Substantia nigra (tissue), 51 donors: ENCODE measurements at places on chromosomes 2 and 18.

GRCh38 chr2:216298719-216299495 lies 73.4 kb downstream of the MARCHF4 start:
- no peak for DNase-seq

- DNase-seq: no peak
These were observed 40.0 kb downstream of the COA5 start for GRCh38 chr2:98568161-98568956.

GRCh38 chr18:73270920-73271634 lies 403.3 kb upstream of the NETO1 start:
- no peak for DNase-seq

DNA sequence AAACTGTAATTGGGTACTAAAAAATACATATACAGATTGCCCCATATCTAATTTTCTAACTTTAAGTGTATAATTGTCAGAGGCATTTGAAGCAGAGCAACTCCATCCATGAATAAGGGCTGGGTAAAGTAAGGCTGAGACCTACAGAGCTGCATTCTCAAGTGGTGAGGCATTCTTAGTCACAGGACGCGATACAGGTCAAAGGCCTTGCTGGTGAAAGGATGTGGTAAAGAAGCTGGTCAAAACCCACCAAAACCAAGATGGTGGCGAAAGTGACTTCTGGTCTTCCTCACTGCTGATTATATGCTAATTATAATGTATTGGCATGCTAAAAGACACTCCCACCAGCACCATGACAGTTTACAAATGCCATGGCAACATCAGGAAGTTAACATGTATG lies 50.0 kb downstream of the SLC8A1 start:
- DNase-seq: no peak

DNA sequence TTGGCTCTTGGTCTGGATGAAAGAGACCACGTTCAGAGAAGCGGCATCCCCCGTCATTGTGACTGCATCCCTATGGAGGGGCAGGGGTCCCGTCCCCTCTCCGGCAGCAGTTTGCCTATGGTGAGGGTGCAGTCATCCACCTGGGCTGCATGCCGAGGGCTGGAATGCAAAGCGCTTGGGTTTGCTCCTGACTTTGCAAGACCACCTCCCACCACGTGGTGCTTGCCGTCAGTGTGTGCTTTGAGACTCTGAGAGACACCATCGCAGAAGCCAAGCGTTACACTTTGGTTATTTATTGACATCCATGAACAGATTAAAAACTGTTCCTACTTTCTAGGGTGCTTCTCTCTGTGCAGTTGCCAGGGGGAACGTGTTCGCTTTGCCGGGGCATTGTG lies 59.5 kb downstream of the SH3RF3 start:
- DNase-seq: no peak

DNA sequence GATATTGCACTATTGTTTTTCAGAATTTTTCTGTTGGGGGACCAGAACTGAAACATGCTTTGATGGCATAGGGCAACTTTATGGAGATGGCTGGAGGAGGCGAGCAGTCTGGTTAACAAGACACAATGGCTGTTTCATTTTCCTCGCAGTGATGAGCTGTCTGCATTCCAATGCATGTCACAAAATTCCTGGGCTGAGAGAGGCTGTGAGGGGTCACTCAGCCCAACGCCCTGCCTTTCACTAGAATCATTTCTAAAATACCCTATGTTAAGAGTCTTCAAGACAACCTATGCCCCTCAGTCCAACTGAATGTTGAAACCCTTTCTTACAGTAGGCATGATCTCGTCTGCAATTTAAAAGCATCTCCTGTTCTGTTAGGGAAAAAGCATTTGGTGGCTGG lies 1090.0 kb downstream of the BCL11A start:
- no peak for DNase-seq

- no peak for DNase-seq
These were observed 1255.2 kb downstream of the CNTNAP5 start for GRCh38 chr2:125280265-125280664.

DNA sequence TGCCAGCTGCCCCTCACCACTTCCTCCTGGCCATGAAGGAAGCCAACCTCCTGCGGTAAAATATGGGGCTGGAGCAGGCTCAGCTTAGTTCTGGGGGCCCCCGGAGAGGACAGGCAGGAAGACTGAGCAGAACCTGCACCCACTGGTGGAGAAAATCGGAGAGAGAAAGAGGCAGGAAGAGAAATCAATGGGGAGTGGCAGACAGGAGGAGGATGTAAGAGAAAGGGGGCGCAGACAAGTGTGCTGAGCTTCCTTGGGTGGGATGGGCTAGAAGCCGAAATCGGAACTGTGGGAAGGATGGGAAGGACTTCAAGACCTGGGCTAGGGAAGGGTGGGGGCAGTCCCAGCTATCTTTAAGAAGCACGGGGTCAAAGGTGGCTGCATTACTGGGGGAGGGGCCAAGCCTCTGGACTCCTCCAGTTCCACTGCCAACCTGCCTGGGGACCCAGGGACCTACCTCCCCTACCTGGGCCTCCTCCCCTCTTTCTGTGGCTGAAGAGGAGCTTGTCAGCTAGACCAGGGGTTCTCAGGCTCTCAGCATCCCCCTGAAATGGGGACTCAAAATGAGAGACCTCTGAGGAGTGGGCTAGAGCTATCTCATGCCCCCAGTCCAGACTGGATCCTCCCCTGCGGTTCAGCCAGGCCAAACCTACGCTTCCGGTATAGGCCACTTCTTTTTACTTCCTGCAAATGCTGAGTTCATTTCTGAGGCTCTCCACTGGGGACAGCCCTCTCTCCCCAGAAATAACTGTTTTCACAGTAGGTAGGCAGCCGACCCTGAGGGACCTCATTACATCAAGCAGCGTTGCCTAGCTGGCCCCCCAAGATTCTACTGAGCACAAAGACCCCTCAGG lies 33.6 kb upstream of the B3GNT7 start:
- no peak for DNase-seq

GRCh38 chr2:234001380-234002160 lies 48.9 kb upstream of the SPP2 start:
- DNase-seq: no peak

DNA sequence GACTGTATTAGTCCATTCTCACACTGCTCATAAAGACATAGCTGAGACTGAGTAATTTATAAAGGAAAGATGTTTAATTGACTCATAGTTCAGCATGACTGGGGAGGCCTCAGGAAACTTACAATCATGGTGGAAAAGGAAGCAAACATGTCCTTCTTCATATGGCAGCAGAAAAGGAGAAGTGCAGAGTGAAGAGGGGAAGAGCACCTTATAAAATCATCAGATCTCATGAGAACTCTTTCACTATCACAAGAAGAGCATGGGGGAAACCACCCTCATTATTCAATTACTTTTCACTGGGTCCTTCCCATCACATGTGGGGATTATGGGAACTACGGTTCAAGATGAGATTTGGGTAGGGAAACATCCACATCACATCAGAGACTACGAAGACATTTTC lies 43.0 kb upstream of the CAVIN2 start:
- no peak for DNase-seq

DNA sequence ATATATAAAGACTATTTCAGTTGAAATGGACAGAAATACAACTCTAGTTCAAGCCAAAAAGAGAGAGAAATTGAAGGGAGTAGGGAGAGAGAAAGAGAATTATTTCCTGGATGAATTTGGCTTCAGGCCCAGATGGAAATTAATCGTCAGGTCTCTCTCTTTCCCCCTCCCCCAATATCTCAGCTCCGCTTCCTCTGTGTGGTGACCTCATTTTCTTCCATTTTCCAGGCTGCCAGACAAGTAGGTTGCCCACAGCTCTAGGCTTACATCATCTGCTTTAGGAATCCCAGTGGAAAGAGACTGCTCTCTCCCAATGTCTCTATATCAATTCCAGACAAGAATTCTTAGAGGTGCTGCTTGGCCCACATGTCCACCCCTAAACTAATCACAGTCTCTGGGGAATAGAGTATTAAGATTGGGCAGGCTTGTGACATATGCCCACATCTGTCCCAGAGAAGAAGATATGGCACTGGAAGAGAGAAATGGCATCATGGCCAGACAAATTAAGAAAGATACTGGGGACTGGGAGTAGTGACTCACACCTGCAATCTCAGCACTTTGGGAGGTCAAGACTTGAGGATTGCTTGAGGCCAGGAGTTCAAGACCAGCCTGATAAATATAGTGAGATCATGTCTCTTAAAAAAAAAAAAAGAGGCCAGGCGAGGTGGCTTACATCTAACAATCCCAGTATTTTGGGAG lies 37.2 kb upstream of the CFAP36 start:
- no peak for DNase-seq
